Activated T-helper 2 cell treated with anti-CD3 and anti-CD28 coated beads, Interferon-gamma antibody, Interleukin-2, Interleukin-4, amounts not matched to agents 10 μg/mL and 5 μg/mL and 100 μg/mL, durations not matched to agents 14 hours and 24 hours and 36 hours (primary cell): ENCODE measurements at places on chromosomes 2 and 18. TPM values are rescaled to one million over a fixed set of nuclear protein-coding genes. Genes with fewer than 3 reads are reported as not detected.

C2orf68 gene
- 34.7 and 35.6 TPM in 2 replicates for total RNA-seq

DNA sequence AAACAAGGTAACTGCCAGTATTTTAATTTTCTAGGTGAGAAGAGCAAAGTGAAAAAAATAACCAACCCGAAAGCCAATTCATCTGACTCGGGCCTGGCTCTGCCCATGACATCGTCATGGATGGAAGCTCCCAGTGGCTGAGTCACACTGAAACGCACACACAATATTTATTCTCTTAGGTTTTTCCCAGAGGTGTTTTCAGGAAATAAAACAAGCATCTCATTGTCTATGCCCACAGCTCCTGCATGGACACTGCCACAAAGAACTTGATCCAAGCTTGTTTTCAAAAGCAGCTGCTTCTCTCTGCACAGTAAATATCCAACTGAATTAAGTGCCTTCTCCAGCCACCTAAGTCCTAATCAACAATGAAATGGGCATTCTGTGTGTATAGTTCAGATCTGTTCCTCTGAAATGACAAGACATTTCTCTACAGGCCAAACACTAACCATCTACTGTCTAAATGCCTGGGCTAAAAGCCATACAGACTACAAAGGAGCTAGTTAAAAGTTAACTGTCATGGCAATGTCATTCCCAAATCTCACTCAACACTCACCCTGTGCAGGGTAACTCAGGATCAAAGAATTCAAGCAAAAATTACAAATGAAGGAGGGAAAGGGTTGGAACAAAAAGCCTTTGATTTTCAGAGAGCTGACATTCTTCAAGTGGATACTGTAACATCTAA, 62.9 kb downstream of the RPL31 start:
- no peaks in the 10 kb centered on the region for H3K27me3 ChIP-seq
- H3K4me1 ChIP-seq: no peaks in the 10 kb centered on the region
- H3K36me3 ChIP-seq: no peaks in the 10 kb centered on the region
- DNase-seq: no peak

GRCh38 chr2:64065516-64065915, 46.3 kb upstream of the VPS54 start:
- no peak overlapping the region for H3K4me3 ChIP-seq
- no peak for DNase-seq
- peaks cover 24% of the 10 kb centered on the region for H3K4me1 ChIP-seq

TBC1D8 gene
- 0.87 and 1.3 TPM in 2 replicates for total RNA-seq

DNA sequence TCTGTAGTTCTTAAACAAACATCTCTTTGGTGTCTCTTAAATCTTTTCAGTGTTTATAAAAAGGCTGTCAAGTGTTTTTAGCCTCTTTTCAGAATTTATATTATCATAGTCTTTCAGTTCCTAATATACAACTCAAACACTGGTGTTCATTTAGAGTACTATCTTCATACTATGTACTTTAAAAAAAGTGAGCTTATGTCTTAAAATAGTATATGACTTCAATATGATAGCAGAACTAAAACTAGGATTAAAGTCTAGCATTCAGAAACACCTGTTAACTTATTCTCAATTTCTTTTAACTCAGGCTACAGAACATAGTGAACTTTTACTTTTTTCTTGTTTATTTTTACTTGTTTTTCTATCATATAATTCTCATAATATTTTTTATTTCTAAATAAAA, 14.7 kb upstream of the IKZF2 start:
- H3K27me3 ChIP-seq: peaks cover 2% of the 10 kb centered on the region
- no peaks in the 10 kb centered on the region for H3K4me1 ChIP-seq
- no peak overlapping the region for H3K4me3 ChIP-seq

- H3K27ac ChIP-seq: no peak overlapping the region
- H3K4me3 ChIP-seq: no peak overlapping the region
- H3K36me3 ChIP-seq: no peaks in the 10 kb centered on the region
- peaks cover 1% of the 10 kb centered on the region for H3K27me3 ChIP-seq
- DNase-seq: no peak
Observed at GRCh38 chr2:118921646-118922045, 20.3 kb upstream of the MARCO start.

DNA sequence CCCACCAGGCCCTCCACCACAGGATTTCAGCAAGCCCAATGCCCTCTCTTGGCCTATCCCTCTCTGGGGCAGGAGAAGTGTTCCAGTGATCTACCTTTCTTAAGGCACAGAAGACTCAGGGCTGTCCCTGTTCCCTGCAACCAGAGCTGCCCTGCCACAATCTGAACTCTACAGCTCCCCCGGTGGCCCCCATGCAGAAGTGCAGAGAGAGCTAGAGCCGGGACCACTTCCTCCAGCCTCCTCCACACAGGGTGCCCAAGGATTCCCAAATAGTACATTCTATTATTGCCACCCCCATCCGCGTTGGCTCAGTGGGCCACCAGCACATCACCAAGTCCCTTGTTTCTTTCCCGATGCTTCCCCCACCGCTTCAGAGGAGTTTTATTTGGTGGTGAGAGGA, 114.8 kb upstream of the PTPRM start:
- no peaks in the 10 kb centered on the region for H3K27me3 ChIP-seq
- H3K36me3 ChIP-seq: no peaks in the 10 kb centered on the region
- H3K27ac ChIP-seq: no peak overlapping the region
- DNase-seq: no peak
- no peak overlapping the region for H3K4me3 ChIP-seq

TTN gene
- 3.3 and 3.7 TPM in 2 replicates for total RNA-seq
